ENCODE measurements at places on chromosomes 6 and 20.

DNA sequence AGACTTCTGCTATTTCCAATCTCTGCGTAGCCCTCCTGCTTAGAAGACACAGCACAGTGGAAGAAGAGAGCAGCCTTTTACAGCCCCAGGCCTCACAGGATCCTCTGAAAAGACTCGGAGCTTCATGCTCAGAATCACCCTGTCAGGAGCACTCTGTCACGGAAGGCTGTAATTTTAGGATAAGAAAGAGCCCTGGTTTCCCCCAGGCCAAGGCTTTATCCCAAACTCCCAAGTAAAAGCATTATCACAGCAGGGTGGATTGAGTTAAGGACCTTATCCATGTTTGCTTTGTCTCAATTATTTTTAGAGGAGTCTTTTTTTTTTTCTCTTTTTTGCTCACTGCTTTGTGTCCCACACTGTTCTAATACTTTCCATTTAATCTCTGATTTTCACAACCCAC, 39.2 kb downstream of the ANKS1A start:
- DNase-seq: no peak

DNA sequence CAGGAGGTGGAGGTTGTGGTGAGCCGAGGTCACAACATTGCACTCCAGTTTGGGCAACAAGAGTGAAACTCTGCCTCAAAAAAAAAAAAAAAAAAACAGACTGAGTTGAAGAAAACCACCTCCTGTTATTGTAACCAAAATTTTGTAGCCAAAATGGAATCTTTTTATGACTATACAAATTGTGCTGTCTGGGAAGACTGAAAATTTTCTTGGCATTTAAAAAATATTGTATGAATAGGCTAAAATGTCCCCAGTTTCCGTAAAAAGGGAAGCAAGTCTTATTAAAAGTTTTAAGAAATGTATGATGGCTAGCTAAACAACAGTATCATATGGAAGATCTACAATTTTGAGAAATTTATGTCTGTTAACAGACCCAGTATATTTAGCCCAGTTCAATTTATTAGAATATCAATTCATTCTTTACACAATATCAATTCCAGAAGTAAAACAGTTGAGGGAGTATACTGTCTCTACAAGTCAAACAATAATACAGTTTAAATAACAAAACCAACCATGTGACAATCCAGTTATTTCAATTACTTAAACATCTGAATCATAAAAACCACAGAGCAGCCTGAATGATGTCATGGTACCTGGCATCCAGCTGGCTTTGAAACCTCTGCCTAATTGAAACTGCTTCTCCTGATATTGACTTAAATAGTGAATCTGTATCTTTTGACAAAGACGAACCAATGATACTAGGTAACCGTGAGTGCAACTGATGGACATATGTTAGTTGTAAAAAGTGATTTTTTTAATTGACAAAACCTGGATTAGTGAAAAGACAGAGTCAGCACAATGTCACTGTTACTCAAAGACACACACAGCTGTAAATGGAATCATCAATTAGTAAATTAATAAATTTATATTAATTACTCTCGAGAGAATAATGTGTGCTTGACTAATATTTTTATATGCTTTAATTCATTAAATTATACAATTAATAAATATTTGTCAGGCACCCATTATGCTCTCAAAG, 166.6 kb upstream of the MARCKS start:
- DNase-seq: peak; percentile 8

DNA sequence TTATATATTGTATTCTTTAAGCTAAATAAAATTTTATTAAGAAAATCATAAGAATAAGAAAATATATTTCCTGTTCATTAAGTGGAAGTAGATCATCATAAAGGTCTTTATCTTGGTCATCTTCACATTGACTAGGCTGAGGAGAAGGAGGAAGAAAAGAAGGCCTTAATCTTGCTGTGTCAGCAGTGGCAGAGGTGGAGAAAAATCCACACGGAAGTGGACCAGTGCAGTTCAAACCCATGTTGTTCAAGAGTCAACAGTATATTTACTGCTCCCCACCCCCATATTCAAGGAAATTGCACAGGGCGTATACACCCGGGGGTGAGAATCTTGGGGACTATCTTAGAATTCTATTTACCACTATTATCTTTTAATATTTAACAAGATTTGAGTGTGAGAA, 178.6 kb upstream of the SCGN start:
- no peak for DNase-seq

- DNase-seq: peak; percentile 96
Observed at GRCh38 chr6:12011276-12012037, 655 bp upstream of the HIVEP1 start.

GRCh38 chr20:23937303-23938117, 51.1 kb downstream of the GGTLC1 start:
- DNase-seq: peak; percentile 61

DNA sequence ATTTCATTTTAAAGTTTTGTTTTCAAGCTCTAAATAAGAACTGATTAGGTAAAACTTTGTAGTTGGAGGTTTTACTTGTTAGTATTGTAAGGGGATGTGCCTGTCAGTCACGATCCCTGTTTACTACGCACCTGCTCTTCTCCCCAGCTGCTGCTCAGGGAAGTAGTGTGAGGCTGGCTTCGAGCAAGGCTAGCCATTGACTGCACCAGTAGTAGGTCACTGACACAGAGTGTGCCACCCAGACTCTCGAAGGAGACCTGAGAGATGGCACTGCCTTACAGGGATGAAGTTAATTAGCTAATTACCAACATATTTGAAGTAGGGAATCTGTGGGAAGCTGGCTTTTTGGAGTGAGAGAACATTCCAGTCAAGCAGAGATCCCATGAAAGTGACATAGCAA, 89.2 kb downstream of the DNAH8 start:
- no peak for DNase-seq

DNA sequence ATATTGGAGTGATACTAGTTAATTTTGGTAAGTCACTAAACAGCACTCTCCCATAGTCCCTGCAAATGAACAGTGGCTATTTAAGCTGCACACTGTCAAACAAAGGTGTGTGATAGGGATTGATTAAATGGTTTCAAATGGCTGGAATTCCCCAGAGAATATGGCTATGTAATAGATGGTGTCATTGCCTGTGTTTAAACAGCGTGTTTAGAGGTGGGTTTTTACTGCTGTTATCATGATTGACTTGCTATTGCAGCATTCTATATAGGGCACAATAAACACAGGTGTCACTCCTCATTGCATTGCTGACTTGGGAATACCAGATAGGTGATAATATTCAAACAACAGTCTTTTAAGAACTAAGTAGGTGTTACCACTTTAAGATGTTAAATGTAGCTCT, 171.7 kb upstream of the MAN1A1 start:
- DNase-seq: no peak

DNA sequence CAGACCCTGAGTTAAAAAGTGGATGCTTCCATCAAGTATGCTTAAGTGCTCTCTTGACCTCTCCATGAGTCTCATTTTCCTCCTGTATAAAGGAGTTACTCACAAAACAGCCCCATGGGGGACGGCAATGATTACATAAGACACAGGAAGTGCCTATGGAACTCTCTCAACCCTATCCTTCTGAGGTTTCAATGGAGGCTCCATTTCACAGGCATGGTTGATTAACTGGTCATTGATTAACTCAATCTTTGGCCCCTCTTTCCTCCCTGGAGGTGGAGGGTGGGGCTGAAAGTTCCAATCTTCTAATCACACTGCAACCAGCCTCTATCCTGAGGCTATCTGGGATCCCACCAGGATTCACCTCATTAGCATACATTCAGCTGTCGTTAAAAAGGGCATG, 29.3 kb downstream of the CST8 start:
- no peak for DNase-seq

- DNase-seq: no peak
Observed at GRCh38 chr6:28808383-28808782, 115.4 kb downstream of the TRIM27 start.

DNA sequence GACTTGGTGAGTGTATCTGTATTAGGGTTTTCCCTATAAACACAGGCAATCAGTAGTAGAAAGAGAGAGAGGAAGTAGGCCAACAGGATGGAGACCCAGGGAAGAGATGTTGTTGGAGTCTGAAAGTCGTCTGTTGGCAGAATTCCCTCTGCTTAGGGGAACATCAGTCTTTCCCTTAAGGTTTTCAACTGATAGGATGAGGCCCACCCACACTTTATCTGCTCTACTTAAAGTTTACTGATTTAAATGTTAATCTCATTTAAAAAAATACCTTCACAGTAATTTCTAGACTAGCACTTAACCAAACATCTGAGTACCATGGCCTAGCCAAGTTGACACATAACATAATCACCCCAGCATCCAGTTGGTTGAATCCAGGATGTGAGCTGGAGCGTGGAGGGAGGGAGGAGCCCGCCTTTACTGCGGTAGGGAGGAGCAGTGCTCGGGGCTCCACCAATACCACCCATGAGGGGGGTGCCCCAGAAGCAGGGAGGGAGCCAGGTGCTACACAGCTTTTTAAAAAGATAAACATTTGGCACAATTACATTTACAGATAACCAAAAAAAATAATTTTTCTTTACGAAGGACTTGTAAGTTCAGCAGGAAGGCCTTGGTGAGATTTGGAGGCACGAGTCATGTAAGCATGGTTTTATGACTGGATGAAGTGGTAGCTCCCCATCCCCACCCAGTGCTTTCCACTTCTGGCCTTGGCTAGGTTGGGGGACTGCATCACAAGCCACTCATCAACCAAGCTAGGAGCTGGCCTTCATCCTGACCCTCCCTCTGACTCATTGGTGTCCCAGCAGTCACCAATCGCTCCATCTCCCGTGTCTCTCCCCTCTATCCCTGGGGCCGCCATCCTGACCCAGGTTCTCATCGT, 18.4 kb upstream of the SNX9 start:
- DNase-seq: peak; percentile 22

DNA sequence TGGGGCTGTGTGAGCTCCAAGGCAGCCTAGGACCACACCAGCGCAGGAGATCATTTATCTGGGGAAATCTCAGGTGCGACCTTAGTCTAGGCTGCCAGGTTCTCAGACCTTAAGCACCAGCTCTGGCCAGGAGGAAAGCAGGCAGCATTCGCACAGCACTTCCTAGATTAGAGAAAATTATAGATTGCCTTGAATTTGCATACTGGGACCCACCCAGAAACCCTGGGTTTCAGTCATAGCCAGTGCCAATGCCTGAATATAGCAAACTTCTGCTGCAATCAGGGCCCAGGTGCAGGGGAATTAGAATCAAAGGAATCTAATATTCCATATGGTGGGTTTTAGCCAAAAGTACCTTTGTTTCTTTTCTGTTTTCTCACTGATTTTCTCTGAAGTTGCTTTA, 204.3 kb upstream of the CST7 start:
- DNase-seq: no peak

DNA sequence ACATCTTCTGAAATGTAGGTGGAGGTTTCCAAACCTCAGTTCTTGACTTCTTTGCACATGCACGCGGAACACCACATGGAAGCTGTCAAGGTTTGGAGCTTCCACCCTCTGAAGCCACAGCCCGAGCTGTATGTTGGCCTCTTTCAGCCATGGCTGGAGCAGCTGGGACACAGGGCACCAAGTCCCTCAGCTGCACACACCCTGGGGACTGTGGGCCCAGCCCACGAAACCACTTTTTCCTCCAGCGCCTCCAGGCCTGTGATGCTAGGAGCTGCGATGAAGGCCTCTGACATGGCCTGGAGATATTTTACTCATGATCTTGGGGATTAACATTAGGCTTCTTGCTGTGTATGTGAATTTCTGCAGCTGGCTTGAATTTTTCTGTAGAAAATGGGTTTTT, 68.7 kb downstream of the RNF217 start:
- DNase-seq: no peak

GRCh38 chr6:25316626-25317025, 37.5 kb downstream of the CARMIL1 start:
- DNase-seq: no peak

DNA sequence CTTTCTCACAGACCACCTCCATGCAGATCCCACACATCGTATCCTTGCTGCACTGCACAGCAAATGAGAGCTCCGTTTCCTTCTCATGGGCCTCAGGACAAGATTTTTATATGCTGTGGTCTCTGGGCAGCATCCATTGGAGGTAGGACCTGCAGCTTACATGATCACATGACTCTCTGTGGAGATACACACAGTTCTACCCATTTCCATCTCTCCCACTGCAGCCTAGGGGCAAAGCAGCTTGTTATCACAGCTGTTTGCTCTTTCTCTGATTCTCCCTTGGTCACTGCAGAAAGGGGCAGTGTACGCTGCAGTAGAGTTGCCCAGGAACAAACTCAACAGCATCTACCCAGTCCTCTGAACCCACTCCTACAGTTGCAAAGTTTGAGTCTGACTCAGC, 48.9 kb downstream of the ZNF334 start:
- no peak for DNase-seq

GRCh38 chr6:128478230-128479047, 42.0 kb downstream of the PTPRK start:
- no peak for DNase-seq

GRCh38 chr6:106025655-106026054, 60.5 kb upstream of the PRDM1 start:
- no peak for DNase-seq

- no peak for DNase-seq
Observed at GRCh38 chr6:80366714-80367113, 260.2 kb downstream of the BCKDHB start.

DNA sequence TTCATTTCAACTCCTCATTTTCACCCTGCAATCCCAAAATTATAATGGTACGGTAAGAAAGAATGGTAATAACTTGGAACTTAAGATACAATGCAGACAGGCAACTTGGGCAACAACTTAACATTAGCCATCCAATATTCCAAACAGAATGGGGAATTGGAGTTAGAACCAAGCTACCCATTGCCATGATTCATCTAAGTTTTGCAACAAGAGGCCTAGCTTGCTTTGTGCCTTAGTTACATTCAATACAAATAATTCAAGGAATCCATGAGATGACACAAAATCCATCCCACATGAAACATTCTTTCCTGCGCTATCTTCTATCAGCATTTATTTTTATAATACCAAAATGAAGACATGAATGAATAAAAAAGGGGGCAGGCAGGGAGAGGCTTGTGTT, 28.4 kb downstream of the DCDC2 start:
- DNase-seq: no peak

- DNase-seq: no peak
Observed at GRCh38 chr20:51238675-51239305, 215.9 kb upstream of the KCNG1 start.

GRCh38 chr6:26445934-26446667, 5.8 kb downstream of the BTN3A3 start:
- DNase-seq: peak; percentile 69

DNA sequence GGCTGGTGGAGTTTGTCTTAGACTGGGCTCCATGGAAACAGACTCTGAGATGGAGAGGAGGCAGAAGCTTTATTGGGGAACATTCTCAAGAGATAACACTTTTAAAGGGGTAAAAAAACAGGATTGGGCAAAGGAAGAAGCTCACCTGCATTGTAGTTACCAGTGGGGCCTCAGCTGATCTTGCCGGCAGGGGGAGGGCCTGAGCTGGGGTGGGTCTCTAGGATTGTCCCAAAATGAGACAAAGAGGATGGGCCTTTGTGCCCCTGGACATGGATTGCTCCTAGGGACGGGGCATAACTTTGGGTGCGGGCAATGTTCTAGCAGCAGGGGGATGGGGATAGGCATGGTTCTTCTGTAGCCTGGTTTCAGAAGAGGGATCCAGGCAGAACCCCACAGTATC, 12.5 kb downstream of the SGK2 start:
- no peak for DNase-seq

GRCh38 chr6:97060254-97060653, 135.7 kb downstream of the KLHL32 start:
- DNase-seq: no peak

GRCh38 chr6:12717356-12717755, 789 bp downstream of the PHACTR1 start:
- DNase-seq: no peak

GRCh38 chr20:40491009-40491590, 197.9 kb downstream of the MAFB start:
- no peak for DNase-seq

All from activated CD4-positive, alpha-beta T cell treated with anti-CD3 and anti-CD28 coated beads, Interleukin-2, Interleukin-4, amounts not matched to agents 100 ng/mL and 50 ng/mL, durations not matched to agents 16 hours and 8 hours (primary cell).